ENCODE measurements at places on chromosomes 7 and 10.
A peak's percentile ranks its signal among the peaks of the same experiment; 100 is the strongest.

DNA sequence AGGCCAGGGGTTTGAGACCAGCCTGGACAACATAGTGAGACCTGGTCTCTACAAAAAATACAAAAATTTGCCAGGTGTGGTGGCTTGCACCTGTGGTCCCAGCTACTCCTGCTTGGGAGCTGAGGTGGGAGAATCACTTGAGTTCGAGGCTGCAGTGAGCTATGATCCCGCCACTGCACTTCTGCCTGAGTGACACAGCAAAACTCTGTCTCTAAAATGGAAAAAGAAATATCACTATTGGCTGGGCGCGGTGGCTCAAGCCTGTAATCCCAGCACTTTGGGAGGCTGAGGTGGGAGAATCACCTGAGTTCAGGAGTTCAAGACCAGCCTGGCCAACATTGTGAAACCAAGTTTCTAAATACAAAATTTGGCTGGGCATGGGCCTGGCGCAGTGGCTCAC is 44.9 kb upstream of the RASGEF1A start:
- DNase-seq: no peak

DNA sequence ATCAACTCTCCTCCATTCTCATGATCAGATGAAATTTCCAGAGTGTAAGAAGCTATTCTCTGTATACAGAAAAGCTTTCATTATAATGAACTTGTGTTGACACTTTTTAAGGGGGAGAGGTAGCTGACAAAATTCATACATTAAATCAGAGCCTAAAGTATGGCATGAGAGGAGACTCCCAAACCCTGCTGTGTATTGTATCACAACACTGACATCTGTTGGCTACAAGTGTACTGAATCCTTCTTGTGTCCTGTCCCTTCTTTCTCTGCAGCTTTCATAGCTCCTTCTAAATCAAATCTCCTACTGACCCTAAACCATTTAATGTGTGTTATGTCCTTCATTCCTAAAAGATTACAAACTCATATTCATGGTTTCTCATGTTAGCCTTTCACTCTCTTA is 70.9 kb downstream of the GCC1 start:
- no peak for DNase-seq

- no peak for DNase-seq
These were observed 64.7 kb downstream of the DIP2C start for GRCh38 chr10:624605-625332.

- no peak for DNase-seq
These were observed 224.3 kb upstream of the IGFBP3 start for GRCh38 chr7:46145412-46145811.

GRCh38 chr7:96344236-96344635 is 22.3 kb upstream of the SLC25A13 start:
- DNase-seq: no peak

GRCh38 chr7:23687011-23687410 is 7.0 kb downstream of the FAM221A start:
- DNase-seq: no peak

GRCh38 chr10:17676919-17677318 is 33.0 kb downstream of the STAM start:
- no peak for DNase-seq

GRCh38 chr7:142334806-142335205 is 76.9 kb upstream of the PRSS58 start:
- DNase-seq: no peak

DNA sequence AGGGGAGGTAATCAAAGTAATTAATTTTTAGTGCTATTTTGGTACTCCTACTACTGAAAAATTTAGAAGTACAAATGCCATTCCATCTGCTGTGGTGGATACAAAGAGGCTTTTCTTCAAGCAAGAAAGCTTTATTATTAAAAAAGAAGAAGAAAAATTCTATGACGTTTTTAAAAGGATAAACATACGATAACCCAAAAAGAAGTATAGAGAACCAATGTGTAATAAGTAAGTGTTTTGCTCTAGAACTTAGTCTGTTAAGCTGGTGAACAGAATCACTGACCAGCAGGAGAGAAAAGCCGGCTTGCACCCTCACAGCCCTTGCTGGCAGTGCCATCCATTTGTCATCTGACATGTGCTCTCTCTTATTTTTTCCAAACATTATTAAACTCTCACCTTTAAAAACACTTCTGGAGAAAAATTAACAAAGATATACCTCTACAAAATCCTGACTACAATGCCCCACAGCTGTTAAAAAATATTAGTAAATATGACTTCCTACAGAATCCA is 81.5 kb downstream of the SRPK2 start:
- DNase-seq: no peak

DNA sequence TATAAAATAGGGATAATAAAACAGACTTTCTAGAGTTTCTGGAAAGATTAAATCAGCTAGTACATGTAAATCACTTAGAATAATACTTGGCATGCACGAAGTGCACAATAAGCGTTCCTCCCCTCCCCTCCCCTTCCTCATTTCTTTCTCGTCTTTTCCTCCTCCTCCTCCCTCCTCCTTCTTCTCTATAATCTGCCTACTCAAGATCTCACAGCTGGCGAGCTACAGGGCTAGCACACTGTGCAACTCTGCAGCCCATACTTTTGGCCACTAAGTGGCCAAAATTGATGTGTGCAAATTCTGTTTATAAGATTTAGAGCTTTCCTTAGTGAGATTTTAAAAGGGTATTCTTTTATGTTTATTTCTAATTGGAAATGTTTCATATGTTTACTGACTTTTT is 565.3 kb downstream of the PHTF2 start:
- DNase-seq: no peak

DNA sequence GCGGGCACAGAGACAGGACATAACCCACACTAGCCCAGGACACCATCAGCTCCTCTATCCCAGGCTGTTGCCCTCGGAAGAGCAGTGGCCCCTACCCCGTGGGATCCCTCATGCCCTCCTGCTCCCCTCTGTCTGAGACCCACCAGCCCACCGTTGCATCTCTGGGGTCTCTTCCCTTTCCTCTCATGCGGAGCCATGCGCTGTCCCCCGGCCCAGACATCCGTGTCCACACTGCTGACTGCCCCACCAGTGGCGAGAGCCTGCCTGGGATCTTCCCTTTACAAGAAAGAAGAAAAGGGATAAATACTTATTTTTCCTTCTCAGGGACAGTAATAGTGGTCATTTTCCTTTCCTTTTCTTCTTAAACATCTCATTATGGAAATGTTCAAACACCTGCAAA is 115.4 kb downstream of the WDR37 start:
- DNase-seq: no peak

- DNase-seq: no peak
These were observed 137.5 kb downstream of the GNAT3 start for GRCh38 chr7:80374321-80374720.

DNA sequence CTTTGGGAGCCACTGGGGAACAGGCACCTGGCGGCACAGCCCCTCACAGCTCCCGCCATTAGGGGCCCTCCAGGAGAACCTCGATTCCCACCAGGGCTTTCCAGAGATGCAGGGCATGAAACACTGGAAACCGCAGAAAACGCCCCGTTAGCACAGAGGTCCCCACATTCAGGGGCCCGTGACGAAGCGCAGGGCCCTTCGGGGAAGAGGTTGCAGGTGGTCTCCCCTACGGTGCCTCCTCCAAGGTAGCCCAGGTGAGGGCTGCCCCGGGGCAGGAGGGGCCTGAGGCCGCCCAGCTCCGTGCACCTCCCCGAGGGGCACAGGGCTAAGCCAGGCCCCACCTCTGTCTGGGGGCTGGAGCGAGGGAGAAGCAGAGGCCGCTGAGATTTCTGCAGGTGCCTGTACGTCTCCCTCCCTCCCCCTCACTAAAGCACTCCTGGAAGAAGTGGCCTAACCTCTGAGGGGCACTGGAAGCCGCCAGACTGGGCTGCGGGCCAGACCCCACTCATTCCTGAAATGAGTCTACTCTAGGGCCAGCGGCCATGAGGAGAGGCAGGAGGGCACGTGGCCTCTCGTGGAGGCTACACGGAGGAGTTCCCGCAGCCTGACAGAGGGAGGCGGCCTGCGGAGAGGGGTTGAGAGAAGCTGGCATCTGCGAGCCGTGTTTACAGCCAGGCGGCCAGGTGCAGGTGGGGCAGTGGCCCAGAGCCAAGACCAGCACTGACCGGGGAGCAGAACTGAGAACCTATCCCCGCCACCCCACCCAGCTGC is 6.9 kb downstream of the PDGFA start:
- DNase-seq: no peak

DNA sequence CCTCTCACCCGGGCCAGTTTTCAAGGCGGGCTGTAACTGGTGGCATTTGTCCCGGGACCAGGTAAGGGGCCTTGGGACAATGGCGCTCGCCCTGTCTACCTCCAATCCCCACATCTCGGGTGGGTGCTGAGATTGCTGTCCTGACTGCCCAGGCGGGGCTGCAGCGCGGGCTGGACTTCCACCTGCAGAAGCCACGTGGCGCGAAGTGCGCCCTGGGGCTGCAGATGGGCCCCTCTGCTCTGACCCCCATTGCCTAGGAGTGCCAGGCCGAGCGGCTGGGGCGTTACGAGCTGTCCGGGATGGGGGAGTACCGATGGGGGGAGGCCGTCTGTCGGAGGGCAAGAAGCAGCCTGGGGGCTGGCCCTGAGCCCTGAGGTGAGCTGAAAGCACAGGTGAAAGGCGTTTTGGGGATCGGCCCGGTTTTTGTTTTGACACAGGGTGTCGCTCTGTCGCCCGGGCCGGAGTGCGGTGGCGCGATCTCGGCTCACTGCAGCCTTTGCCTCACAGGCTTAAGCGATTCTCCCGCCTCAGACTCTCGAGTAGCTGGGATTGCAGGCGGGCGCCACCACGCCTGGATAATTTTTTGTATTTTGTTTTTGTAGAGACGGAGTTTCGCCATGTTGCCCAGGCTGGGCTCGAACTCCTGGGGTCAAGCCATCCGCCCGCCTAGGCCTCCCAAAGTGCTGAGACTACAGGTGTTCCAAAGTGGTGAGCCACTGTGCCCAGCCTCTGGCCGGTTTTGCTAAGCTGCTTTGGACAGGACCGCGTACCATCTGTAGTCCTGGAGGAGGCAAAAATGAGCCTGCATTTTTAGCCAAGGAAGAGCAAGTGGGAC is at the start of gene SFXN2:
Gene SFXN2 (plus strand): TSS at position 16 of the 835 bp plus-strand sequence. CDS start 12,001 bp downstream, outside the sequence.
- peak; percentile 44 for DNase-seq

GRCh38 chr7:121397822-121398221 is 1.7 kb upstream of the FAM3C start:
- no peak for DNase-seq

DNA sequence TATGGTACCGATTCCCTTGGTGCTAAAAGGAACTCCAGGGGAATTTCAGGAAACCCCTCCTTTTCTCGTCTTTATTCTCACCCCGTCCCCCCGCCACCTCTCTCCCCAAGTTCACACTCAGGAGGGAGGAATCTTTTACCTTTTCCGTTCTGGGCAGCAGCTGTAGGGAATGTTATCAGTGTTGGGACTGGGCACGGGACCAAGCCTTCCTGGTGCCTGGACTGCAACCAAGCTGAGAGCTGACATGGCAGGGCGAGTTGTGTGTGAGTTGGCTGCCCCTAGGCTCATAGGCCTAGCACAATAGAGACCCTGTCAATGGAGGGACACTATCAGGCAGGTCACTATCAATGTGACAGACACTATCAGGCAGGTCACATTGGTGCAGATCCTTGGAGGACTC is 121.4 kb downstream of the TCF7L2 start:
- DNase-seq: no peak

DNA sequence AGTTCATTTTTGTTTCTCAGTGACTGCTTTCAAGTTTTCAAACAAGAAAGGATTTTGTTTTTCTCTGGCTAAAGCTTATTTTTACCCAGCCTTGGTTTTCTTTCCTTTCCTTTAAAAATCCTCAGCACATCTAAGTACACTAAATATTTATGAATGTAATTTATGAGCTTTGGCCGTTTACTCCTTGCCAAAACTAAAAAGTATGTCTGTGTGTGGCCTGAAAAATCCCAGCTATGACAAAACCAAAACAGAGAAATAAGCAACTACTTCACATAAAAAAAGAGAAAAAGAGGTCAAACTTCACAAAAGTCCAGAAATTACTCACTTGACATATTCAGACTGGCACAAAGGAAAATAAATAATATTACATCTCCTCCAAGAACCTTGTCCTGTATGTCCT is 365.1 kb upstream of the NFE2L3 start:
- DNase-seq: no peak

GRCh38 chr7:50962962-50963374 is 180.3 kb upstream of the GRB10 start:
- no peak for DNase-seq

DNA sequence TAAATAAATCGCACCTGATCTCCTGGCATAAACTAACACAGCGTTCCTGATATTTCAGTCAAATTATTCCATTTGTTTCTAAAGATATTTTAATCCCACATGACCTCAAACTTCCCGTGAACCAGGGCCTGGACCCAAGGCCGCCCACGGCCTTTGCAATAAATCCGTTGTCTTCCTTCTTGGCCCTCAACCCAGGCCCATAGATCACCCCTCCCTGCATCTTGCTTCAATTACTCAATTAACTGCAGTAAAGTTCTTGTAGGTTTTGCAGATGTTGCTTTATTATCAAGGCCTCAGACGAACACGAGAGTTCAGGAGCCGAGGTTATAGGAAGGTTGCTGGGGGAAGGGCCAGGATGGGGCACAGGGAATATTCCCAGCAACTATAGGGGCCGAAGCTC is 249.4 kb downstream of the RAB11FIP2 start:
- DNase-seq: no peak

- DNase-seq: no peak
These were observed 40.9 kb downstream of the BMPER start for GRCh38 chr7:33946094-33946699.

- DNase-seq: no peak
These were observed 108.1 kb upstream of the SP8 start for GRCh38 chr7:20894806-20895205.

DNA sequence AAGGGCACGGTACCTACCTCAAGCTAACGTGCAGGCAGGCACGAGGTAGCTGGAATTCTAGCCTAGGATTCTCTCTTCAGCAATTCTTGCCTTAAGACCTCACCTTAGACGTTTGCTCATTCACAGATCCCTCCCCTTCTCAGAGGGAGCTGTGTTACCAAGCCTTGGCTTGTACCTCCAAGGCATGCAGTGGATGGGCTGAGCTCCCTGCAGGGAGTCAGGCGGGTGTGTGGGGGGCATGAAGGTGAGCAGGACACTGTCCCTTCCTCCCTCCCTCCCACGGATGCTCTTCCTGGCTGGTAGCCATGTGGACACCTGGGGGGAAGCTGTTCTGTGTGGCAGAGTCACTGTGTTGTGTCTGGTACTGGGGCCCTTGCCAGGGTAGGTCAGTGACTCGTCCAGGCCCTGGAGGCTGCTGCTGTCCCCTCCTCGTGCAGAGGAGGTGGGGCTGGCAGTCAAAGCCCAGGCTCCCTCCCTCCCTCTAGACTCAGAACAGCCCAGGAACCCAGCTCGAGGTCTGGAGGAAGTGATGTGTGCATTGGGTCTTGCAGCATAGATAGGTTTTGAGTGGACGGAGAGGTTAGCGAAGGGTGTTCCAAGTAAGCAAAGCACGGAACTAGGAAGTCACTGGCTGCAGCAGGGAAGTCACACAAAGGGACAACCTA is 222.2 kb upstream of the SH2B2 start:
- no peak for DNase-seq

- DNase-seq: no peak
These were observed 30.4 kb downstream of the CSTF2T start for GRCh38 chr10:51669041-51669440.
